H1 (cell line): ENCODE measurements at places on chromosomes 2 and 18.

GRCh38 chr2:18500333-18500732, 60.1 kb downstream of the RDH14 start:
- DNase-seq: no peak

GRCh38 chr18:27772081-27772480, 404.8 kb downstream of the CDH2 start:
- DNase-seq: no peak

DNA sequence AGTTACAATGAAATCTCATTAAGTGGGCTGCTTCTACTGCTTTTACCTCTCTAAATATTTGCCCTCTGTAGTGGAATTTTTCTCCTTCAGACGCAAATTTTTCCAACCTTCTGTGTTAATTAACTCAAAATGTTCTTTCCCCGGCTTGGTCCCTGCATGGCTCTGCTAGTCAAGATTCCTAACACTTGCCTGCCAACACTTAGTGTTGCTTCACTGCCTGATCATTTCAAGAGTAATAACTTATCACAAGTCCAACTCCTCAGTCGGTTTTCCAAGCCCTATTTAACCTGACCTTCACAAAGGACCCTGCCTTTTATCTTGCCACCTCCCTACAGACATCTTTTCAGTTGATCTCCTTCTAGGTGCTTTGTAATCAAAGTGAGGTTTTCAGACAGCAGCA, 142.7 kb downstream of the HRH4 start:
- DNase-seq: no peak

- DNase-seq: no peak
Measured at GRCh38 chr2:136173126-136173525, 55.2 kb upstream of the CXCR4 start.

GRCh38 chr2:97673915-97674283, 4.4 kb downstream of the C2orf92 start:
- DNase-seq: no peak

GRCh38 chr18:63970809-63971205, 926 bp downstream of the SERPINB8 start:
- DNase-seq: no peak

DNA sequence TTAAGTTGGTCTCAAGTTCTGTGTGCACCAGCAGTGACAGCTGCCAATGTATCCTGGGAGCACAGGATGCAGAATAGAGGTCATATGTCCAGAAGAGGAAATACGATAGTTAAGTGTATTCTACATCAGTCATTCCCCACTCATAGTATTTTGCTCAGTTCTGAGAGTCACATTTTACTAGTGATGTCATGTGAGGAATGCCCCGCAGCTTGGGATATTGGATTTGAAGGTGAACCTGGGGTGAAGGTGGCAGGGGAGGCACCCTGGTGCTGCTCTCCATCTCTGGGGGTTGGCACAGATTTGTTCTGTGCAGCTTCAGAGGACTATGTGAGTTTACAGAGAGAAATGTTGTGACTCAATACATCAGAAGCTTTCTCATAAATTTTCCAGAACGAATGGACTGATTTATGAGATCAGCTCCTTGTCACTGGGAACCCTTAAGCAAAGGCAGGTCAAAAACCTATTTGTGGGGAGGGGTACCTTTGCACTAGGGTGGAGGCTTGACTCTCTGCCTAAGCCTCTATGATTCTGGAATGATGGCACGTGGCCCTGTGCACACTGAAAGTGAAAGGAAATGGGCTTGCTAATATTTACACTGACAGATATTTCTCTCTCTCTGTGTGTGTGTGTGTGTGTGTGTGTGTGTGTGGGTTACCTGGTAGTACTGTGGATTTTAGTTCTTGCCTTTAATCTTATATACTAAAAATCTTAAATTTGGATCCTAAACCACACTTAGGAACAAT, 95.9 kb downstream of the NEB start:
- no peak for DNase-seq
